C1 segment of cervical spinal cord (tissue), 14 donors: ENCODE measurements at places on chromosomes 2 and 18.

GRCh38 chr2:194765723-194766122, 891.3 kb upstream of the SLC39A10 start:
- DNase-seq = no peak

DNA sequence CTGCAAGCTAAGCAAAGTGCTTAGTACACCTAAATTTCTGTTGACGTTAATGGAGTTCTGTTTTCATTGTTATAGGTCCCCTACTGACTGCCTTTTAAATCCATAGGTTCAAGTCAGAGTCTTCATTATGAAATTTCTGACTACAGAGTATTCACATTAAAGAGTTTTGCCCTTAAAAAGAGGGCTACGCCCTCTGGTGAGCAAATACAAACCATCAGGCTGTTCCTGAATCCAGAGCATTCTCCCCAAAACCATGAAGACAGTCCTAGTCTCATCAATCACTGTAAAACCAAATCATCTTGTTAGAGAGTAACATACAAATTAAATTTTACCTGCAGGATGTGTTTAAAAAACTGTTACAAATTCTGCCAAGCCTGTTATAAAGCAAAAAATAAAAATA, 1091.7 kb downstream of the TDRD15 start:
- no peak for DNase-seq

DNA sequence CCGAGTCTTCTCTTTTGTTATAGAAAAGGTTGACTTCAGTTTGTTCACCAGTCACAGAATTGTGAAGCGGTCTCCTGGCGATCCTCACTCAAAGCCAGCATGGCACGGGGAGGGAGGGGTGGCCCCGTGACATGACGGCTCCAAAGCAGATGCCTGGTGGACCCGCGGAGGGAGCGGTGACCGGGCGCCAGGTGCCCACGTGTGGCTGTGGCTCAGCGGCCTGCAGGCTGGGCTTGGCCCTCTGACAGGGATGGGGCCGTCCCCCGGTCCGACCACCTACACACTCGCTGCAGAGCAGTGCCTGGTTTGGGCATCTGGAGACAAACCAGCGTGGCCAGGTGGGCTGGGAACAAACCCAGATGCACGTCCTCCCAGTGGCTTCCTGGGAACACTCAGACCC, 129.1 kb upstream of the SNTG2 start:
- no peak for DNase-seq

DNA sequence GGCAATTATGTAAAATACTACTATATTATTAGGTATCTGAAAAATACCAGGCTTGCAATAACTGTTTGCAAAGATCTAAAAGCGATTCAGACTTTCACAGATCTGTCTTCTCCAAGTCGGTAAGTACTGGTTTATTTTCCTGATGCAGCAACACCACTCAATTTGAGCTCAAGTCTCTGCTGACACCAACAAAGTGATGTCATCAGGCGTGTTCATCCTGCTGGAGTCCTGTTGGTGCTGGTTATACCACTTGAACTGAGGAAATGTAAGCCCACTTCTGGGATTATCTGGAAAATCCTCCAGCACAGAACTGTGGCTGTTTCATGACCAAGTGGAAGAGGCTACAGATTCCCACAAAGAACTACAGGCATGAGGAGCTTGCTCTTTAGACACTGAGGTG, 267.6 kb downstream of the BCL2 start:
- no peak for DNase-seq

DNA sequence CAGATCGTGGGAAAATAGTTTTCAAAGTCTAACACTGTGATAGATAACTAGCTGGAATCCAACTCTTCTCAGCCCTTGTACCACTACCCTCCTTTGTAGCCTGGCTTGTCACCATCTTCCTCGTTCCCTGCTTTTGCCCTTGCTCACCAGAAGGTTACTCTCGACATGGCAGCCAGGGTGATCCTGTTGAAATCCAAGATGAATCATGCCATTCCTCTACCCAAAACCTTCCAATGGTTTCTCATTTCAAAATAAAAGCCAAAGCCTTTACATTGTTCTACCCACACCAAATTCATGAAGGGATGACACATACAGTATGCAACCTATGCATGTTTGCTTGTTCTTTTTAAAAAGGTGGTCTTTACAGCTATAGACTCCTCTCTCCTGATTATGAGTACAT, 45.7 kb downstream of the STAT4 start:
- no peak for DNase-seq

- no peak for DNase-seq
Measured at GRCh38 chr2:219448776-219449341, 14.2 kb downstream of the SPEG start.

DNA sequence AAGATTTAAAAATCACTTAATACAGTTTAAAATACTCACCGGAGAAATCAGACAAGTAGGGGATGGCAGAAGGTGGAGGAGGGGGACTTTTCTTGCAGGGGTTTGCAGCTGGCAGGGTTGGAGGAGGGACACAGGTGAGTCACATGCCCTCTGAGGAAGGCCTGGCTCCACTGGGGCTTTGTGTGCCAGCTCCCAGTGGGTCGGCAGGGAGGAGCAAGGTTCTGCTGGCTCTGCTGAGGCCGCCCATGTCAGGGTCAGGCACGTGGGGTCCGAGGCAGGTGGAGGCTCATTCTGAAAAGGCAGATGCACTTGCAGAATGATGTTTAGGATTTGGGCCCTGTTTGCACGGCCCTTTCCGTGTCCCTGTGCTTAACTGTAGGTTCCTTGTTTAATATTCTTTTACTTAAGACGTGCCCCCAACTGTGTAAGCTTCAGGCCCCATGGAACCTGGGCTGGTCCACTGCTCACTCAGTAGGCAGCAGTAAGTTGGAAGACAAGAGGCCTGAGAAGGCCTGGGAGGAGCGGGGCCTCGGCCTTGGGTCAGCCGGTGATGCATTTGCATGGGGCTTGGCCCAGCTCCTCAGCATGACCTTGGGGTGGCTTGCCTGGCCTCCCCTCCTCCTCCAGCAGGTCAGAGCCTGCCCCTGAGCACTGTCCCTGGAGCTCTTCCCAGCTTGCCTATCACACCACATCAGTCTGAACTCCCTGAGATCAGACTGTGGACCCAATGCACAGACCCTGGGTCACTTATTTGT, 141.0 kb downstream of the GLI2 start:
- DNase-seq = no peak

- DNase-seq = no peak
Measured at GRCh38 chr2:25341011-25341727, 556 bp downstream of the DNMT3A start.

- DNase-seq = no peak
Measured at GRCh38 chr2:76599732-76600368, 889.1 kb upstream of the GCFC2 start.

DNA sequence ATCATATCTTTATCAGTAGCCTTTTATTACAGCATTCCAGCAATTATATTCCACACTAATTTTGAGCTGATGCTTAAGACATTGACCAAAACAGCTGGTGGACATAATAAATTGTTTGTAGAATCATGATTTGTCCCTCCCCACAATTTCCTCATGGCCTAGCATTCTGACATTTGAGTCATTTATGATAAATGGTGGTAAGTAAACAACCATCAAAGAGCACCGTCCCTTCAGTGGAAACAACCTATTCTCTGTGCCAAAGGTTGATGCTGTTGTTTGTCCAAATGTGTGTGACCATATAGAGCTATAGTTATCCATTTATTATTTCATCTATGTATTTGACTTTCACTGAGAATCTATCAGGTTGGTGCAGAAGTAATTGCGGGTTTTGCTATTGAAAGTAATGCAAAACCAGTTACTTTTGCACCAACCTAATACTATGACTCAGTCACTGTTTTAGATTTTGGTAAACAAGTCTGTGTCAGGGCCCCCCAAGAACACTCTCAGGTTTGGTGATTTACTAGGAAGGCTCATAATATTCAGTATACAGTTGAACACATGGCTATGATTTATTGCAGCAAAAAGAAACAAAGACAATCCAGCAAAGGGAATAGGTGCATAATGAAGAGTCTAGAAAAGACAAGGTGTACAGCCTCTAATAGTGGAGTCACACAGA, 608.7 kb upstream of the REG3G start:
- DNase-seq = no peak

DNA sequence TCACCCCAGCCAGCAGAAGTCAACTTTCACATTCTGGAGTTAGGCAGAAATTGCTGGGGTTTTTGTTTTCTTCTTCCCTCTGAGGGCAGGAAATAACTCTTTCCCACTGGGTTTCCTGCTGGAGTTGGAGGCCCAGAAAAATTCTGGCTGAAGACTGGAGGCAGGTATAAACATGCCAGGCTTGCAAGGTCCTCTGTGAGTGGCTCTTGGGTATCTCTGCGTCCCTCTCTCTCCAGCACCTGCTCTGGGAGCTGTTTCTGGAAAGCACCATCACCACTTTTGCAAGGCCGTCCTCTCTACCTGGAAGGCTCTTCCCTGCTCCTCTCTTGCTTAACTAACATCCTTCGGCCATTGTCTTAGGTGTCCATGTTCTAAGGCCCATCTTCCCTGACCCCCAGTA, 91.0 kb downstream of the MCFD2 start:
- no peak for DNase-seq
